ENCODE measurements at places on chromosomes 13 and 19.

- DNase-seq = no peak
Measured at GRCh38 chr13:94657167-94657566, 55.2 kb downstream of the SOX21 start.

DNA sequence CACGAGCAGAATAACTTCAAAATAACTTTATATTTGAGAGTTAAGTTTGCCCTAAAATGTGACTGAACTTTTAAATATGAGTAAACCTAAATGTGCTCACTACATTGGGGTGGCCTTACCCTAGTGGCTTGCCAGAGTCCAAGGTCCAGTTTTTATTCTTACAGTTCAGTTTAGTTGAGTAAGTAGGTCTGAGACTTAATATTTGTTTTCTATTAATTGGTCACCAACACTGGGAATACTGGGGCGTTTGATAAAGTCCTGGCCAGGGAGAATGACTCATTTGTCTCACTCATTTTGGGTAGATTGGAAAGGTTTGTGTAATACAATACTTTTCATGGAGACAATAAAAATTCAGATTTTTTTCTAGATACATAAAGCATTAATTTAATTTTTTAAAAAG lies 127.8 kb upstream of the SPATA13 start:
- DNase-seq = no peak

GRCh38 chr19:30522341-30522740 lies 150.2 kb downstream of the ZNF536 start:
- DNase-seq = no peak

DNA sequence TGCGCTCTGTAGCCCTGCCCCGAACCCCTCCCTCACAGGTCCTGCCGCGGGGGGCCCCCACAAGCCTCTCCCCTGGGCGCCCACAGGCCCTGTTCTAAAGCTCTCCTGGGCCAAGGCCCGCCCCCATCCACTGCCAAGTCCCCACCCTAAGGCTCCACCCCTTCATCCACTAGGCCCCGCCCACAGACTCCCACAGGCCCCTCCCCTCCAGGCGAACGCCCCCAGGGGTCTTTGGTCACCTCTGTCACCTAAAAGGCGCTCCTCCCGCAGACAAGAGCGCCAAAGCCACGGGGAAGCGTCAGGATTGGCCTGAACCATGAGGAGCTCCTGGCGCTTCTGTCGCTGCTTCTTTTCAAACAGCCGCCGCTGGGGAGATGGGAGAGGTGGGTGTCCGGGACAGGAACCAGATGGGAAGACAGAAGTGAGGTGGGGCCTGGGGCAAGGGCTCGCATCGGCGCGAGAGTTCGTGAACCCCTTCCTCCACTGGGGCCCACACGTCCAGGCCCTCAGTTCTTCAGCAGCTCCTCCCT lies 2.3 kb downstream of the TULP2 start:
- no peak for DNase-seq

DNA sequence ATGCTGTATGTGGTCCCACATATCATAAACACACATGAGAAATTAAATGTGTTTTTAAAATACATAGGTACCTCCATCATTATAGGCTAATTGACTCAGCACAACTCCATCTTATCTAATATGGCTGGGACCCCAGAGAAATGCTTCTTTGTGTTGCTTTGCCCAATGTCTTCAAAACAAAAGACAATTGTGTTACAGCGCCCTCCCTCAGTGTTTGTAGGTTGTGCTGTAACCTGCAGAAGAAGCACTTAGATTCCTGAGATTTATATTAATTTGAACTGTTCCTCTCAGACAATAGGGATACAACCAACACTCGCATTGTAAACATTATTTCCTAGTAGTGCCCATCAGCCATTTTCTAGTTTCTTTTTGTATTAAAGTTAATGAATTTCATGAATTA lies 303.4 kb downstream of the MZT1 start:
- no peak for DNase-seq

DNA sequence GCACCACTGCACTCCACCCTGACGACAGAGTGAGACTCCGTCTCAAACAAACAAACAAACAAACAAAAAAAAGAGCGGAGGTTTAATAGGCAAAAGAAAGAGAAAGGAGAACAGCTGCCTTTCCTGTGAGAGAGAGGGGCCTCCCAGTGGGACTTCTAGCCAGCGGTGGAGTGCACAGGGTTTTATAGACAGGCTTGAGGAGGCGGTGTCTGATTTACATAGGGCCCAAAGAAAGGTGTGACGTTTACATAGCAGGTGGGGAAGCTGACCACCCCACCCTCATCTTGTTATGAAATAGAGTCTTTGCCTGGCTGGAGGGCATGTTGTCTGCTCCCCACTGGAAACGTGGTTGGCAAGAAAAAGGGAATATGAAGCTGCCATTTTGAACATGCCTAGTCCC lies 106.0 kb upstream of the CSNK1A1L start:
- no peak for DNase-seq

Data from stimulated activated CD8-positive, alpha-beta memory T cell treated with anti-CD3 and anti-CD28 coated beads, Interleukin-2, amount 100 ng/mL, for 1 hour (primary cell).